ENCODE measurements at places on chromosomes 11 and 22.

- no peak for DNase-seq
Observed at GRCh38 chr11:69308936-69309615, 15.1 kb downstream of the MYEOV start.

- DNase-seq = no peak
Observed at GRCh38 chr22:43396321-43396933, 15.4 kb upstream of the MPPED1 start.

- DNase-seq = no peak
Observed at GRCh38 chr11:118306556-118306955, 2.0 kb downstream of the CD3E start.

- DNase-seq = no peak
Observed at GRCh38 chr11:75797116-75797515, 17.9 kb upstream of the UVRAG start.

GRCh38 chr11:64887234-64887756, 8.9 kb upstream of the EHD1 start:
- DNase-seq = no peak

DNA sequence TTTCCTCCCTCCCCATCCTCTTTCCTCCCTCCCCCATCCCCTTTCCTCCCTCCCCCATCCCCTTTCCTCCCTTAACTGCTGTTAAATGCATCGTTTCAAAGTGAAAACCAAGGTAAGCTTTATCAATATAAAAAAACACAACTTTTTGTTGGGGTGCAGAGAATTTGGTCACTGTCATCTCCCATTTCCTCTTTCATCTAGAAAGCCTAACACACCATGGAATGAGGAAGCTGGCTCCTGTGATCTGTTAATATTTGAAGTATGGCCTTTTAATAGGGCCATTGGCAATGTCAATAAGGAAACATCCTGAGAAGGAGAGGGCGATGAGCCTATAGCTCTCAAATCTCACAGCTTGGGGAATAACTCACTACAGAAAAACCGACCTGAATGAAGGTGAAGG, 7.0 kb downstream of the EXPH5 start:
- no peak for DNase-seq

DNA sequence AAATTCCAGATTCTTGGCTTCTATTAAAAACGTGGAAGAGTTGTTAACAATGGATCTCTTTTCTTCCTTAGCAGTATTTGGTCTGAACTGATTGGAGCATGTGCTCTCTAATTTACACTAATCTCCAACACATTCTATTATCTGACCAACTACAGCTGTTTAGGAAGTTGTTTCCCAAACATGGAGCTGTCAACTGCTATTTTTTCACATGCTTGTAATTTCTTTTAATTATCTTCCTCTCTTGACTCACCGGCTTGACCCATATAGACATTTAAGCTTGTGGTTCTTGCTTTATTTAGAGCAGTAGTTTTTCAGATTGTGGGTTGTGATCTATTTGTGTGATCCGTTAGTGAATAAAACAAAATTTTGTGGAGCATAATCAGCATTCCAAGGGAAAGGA, 40.8 kb downstream of the CTNND1 start:
- DNase-seq = no peak

GRCh38 chr11:79392161-79392560, 48.7 kb downstream of the TENM4 start:
- no peak for DNase-seq

DNA sequence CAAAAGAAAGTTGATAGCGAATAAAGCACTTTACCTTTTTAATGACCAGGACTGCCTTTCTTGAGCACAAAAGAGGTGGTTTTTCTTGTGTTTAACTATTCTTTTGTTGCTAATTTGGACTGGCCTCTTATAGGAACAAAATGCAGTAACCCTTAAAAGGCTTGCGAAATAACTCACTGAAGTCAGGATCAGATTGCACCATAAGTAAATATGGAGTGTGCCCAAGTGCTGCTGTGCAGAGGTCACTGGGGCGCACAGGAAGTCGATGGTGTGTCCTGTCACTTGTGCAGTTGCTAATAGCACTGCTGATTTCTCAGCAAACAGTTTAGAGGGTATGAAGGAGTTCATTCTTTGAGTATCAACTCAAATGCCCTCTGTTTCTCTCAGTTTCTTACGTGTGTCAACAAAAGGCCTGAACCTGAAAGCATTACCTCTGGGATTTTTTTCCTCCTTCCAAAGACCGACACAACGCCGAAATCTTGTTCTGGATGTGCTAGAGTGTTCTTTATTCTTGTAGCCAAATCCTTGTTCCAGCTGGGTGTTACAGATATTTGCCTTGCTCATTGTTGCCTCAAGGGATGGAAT, 71.3 kb downstream of the ATXN10 start:
- no peak for DNase-seq

GRCh38 chr11:60924110-60924905, at the start of gene TMEM132A:
TSS of gene TMEM132A (plus strand) at chr11:60924460. CDS start at chr11:60924634, 174 bp downstream.
- peak; percentile 51 for DNase-seq

- DNase-seq = no peak
Observed at GRCh38 chr11:14764579-14765527, 121.2 kb downstream of the PDE3B start.

GRCh38 chr22:23767673-23768548, at the start of gene CHCHD10:
TSS of gene CHCHD10 (minus strand) at chr22:23767972. CDS start at chr22:23767874, 98 bp downstream.
- DNase-seq = no peak

- DNase-seq = no peak
Observed at GRCh38 chr11:78346799-78347198, 70.8 kb downstream of the GAB2 start.

GRCh38 chr11:57219021-57219627, 17.9 kb downstream of the APLNR start:
- no peak for DNase-seq

DNA sequence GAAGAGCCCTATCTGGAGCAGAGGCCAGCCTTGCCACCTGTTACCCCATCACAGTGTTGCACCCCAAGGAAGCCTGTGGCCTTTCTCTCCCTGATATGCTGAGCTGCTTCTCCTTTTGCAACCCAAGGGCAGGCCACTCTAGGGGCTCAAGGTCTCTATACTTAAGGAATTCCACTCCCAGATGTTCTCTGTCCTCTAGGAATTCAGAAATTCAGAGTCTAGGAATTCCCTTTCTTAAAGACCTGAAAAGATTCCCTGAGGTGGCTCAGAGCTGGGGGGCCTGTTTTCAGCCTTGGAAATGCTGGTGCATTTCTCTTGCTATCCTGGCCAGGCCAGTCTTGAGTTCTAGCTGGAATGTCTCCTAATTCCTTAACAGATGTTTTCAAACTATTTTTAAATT, 68.0 kb upstream of the OLFML1 start:
- no peak for DNase-seq

DNA sequence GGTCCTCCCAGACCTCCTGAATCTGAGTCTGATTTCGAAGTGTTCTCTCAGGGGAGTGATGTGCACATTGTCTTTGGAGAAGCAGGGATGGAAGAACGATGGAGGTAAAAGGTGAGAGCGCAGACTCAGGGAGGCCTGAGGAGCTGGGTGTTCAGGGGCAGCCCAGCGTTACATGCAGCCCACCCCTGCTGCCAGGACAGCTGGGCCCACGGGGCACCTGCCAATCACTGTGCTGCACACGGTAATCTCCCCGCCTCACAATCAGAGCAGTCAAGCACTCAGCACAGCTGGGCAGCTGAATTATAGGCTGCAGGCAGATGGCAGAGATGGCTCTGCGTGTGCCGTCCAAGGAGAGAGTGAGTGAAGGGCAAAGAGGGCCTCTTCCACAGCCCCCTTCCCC, 17.9 kb upstream of the HTR3A start:
- no peak for DNase-seq

DNA sequence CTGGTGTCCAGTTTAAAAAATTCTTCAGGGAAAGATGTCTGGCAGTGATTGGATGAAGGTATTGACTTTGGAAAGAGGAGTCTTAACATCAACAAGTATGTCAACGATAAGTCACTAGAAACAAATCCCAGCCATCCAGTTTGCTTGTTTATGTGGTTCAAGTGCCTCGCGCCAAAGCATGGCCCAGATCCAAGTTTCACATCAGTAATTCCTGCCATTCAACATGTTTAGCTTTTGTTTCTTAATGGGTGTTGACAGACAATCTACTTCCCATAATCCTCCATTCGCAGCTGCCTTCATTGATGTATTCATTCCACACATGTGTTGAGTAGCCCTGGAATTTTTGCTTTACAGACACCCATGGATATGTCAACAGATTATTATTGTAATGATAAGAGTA, 77.8 kb downstream of the UBASH3B start:
- DNase-seq = no peak

DNA sequence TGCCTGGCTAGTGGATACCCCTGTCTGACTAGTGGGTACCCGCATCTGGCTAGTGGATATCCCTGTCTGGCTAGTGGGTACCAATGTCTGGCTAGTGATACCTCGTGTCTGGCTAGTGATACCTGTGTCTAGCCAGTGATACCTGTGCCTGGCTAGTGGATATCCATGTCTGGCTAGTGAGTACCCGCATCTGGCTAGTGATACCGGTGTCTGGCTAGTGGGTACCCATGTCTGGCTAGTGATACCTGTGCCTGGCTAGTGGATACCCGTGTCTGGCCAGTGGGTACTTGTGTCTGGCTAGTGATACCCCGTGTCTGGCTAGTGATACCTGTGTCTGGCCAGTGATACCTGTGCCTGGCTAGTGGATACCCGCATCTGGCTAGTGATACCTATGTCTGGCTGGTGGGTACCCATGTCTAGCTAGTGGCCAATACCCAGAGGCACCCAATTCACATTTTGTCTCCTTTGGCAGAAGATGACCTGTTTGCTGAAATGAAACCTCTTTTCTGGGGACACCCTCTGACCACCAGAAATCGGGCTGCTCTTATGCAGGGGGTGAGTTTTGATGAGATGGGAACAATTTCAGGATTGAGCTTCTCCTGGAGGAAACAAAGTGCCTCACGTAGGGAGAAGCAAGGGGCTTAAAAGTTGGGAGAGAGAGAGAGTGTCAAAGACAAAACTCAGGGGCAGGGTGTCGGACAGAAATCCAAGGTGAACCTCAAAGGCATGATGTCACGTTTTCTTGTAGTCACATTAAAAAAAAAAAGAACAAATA, 63.4 kb downstream of the SMIM38 start:
- DNase-seq = no peak

GRCh38 chr11:120563703-120564572, 52.4 kb downstream of the GRIK4 start:
- no peak for DNase-seq

GRCh38 chr11:34250732-34251588, 106.8 kb downstream of the ABTB2 start:
- DNase-seq = peak; percentile 69

GRCh38 chr22:30733181-30733631, 38.5 kb downstream of the OSBP2 start:
- no peak for DNase-seq

DNA sequence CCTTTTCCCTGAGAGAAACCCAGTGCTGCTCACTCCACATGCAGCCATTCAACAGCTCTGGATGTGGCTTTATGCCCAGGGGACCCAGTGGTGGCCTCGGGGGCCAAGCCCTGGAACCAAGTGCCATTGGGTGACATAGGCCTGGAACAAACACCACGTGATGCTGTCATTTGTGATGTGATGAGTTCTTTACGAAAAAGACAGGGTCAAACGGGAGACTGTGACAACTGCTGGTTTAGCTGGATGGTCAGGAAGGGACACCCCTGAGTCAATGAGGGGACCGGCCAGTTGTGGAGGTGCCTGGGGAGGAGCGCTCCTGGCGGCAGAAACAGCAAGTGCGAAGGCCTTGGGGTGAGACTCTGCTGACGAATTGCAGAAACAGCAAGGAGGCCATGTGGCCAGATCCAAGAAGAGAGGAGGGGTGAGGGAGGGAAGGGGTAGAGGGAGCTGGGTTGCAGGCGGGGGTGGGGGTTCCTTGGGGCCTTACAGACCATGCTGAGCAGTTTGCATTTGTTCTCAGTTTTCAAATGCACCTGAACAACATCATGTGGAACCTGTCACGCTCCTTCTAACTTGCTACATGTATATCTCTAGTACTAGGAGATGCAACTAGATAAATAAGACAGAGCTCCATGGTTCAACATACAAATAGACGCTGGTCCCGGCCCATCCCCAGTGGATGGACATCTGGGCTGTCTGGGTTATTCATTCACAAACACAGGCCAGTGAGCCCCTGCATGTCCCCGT, 56.1 kb downstream of the IGLL5 start:
- no peak for DNase-seq

DNA sequence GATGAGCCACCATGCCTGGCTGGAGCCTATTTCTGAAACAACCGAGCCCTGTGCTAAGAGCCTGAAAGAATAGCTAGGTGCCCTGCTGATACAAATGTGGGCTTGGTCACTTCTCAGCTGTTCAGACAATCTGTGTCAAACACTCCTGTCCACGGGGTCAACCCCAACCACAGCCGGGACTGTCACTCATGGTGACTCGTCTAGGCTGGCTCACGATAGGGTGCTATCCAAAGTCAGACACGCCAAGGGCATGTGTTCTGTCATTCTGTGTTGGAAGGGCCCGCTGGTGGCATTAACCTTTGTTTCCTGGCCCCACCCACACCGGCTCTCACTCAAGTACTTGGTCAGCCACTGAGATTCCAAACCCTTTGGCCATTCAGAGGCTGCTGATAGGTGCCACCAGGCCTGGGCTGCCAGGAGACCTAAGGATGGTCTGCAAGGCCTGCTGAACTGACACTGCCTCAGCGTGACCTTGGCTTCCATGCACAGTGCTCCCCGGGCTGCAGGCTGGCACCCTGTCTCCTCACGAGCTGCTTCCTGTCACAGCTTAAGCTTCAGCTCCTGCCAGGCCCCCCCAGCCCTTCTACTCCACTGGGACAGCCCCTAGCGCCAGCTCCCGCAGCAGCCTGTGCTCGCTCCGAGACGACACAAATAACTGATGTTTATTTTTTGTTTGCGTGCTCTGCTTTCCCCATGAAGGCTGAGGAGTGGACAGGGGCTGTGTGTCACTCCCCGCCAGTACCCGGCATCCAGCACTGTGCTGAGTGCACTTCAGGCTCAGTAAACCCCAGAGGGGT, 14.2 kb upstream of the CDC42BPG start:
- DNase-seq = peak; percentile 49

DNA sequence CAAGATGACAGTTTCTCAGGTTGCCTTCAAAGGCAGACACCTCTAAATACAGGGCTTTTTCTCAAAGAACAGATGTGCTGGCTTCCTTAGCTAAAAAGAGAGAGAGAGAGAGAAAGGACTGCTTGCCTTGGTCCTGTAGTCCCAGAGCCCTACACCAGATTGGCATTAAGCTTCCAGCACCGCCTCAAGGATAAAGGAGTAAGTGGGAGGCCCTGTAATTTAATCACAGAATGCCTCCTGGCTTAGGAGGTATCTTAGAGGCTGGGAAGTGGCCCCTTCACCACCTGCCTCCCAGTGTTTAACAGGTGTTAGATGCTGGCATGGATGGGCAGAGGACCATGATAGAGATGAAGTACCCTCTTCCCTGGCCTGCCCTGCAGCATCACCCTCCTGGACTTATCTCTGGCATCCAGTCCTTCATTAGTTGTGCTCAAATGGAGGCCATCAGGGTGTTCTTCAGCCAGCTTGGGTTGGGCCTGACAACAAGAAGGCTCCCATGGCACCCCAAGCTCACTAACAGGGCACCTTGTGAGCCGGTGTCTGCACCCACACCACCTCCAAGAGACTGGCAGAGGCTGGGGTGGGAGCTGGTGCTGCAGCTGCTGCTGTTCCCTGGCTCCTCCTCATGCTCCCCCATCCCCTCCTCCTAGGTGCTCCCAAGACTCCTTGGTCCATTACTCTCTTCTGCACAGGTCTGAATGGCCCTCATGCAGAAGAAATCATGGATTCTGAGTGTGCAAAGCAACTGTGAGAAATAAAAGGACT, 32.5 kb downstream of the ABCC8 start:
- no peak for DNase-seq

All from RCC 7860 (cell line).